Colonic mucosa (tissue), 4 donors: ENCODE measurements at places on chromosomes 16 and 17.

DNA sequence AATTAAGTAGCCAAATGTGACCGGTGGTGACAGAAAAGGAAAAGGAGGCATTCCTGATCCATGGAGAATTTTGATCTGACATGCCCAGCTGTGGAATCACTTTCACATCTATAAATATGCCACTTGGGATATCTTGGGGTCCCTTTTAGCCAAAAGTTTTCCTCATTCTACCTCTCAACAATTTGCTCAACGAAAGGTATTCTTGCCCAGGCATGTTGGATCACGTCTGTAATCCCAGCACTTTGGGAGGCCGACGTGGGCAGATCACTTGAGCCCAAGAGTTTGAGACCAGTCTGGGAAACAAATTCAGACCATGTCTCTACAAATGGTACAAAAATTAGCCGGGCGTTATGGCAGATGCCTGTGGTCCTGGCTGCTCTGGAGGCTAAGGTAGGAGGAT is 24.3 kb downstream of the LITAF start:
- no peak overlapping the region for H3K4me3 ChIP-seq
- H3K4me1 ChIP-seq = no peaks in the 10 kb centered on the region
- H3K27me3 ChIP-seq = no peaks in the 10 kb centered on the region
- no peak for DNase-seq
- no peak overlapping the region for H3K27ac ChIP-seq

DNA sequence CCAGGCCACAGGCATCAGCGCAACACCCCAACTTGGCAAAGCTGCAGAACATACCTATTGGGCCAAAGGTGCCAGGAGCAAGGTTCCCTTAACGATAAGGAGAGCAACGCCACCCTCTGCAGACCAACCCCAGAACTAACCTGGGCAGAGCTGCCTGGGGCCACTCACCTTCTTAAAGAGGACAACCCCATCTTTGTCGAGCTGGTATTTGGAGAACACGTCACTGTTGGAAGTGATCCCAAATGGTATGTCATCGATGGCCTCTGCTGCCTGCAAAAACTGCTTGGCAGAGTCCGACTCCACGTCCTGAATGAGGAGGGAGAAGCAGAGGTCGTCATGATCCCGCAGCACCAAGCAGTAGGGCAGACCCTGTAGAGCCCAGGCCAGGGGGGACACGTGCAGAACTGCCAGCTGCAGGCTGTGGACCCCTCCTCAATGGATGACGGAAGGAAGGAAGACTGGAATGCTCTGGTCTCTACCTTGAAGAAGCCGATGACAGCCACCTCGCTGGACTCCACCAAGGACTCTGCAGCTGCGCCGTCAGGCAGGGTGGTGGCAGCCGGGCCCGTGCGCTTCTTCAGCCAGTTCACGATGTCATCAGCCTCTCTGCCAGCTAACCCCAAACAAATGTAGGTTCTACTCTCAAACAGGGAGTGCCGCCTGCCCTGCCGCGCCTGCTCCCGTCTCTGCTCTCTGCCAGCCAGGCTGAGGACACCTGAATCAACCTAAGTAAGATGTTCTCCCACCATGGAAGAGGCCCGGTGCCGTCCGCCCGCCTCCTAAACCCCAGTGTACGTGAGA is 5.2 kb downstream of the P4HB start:
- H3K36me3 ChIP-seq = peaks cover 10% of the 10 kb centered on the region
- no peaks in the 10 kb centered on the region for H3K27me3 ChIP-seq
- DNase-seq = no peak
- peaks cover 15% of the 10 kb centered on the region for H3K4me1 ChIP-seq
- H3K27ac ChIP-seq = no peak overlapping the region
- H3K4me3 ChIP-seq = no peak overlapping the region

DNA sequence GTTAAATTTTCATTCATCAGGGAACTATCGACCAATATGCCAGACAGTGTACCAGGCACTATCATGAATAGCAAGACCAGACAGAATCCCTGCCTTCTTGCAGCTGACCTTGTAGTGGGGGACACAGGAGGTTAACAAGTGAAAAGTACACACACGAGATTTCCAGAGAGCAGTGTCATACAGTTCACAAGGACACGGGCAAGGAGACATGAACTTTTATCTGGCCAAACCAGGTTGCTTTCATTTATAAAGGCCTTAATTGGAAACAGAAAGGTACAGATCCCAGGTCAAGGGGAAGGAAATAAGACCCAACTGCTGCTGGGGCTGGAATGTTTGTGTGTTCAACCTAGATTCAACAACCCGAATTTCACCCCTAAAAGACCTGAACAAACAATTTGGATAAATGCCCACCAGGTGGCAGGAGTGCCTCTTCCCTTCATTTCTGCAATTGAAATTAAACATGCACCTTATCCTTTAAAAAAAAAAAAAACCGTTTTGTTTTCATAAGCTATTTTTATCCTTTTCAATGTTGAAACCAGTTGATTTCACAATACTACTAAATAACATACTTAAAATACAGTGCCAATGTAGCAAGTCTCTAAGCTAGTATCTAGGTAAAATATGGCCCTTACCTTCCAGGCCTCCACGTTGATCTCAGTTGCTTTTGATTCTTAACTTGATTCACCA is 65.9 kb downstream of the EMP2 start:
- no peak overlapping the region for H3K4me3 ChIP-seq
- H3K36me3 ChIP-seq = no peaks in the 10 kb centered on the region
- no peaks in the 10 kb centered on the region for H3K27me3 ChIP-seq

DNA sequence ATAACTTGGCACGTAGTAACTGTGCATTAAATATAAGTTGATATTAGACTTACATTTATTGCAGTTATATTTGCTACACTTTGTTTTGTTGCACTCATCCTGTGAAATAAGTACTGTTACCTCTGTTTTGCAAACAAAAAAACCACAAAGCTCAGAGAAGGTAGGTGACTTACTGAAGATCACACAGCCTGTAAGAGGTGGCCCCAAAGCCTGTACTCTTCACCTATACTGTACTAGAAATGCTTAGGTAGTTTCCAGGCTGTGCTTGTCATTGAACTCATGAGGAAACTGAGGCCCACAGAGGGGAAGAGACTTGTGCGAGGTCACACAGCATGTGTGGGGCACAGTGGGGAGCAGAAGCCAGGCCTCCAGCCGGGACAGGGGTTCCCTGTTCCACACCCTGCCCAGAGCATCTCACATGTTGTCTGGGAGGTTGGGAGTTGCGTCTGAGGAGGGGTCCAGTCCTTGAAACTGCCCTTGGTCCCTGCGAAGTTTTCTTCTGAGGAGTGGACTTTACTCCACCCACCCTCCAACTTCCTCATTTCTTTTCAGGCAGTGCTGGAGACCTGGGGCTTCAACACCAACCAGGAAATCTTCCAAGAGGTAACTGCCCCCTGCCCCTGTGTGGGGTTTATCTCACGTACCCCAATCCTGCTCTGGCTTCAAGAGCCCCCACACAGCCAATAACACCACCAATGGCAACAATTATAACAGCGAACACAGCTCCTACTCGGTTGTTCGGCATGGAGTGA is 13.0 kb downstream of the CETP start:
- no peak overlapping the region for H3K27ac ChIP-seq
- DNase-seq = no peak
- no peaks in the 10 kb centered on the region for H3K27me3 ChIP-seq
- H3K36me3 ChIP-seq = no peaks in the 10 kb centered on the region

GRCh38 chr16:54595621-54596020 is 309.0 kb upstream of the IRX3 start:
- DNase-seq = no peak
- no peak overlapping the region for H3K4me3 ChIP-seq
- no peaks in the 10 kb centered on the region for H3K27me3 ChIP-seq
- H3K27ac ChIP-seq = no peak overlapping the region
- H3K4me1 ChIP-seq = no peaks in the 10 kb centered on the region
- H3K36me3 ChIP-seq = no peaks in the 10 kb centered on the region

DNA sequence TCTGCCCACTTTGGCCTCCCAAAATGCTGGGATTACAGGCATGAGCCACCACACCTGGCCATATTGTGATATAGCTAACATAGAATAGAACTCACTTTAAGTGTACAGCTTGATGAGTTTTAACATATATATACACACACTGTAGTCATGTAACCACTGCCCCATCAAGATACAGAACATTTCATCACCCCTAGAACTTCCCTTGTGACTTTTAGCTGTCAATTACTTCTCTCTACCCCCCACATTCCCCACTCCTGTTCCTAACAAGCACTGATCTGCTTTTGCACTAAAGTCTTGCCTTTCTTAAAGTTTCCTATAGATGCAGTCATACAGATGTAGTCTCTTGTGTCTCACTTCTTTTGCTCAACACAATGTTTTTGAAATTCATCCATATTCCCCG is 93.1 kb downstream of the PITPNC1 start:
- H3K27me3 ChIP-seq = no peaks in the 10 kb centered on the region
- no peak for DNase-seq
- H3K4me3 ChIP-seq = no peak overlapping the region
- H3K27ac ChIP-seq = no peak overlapping the region
- H3K36me3 ChIP-seq = no peaks in the 10 kb centered on the region
- H3K4me1 ChIP-seq = no peaks in the 10 kb centered on the region

DNA sequence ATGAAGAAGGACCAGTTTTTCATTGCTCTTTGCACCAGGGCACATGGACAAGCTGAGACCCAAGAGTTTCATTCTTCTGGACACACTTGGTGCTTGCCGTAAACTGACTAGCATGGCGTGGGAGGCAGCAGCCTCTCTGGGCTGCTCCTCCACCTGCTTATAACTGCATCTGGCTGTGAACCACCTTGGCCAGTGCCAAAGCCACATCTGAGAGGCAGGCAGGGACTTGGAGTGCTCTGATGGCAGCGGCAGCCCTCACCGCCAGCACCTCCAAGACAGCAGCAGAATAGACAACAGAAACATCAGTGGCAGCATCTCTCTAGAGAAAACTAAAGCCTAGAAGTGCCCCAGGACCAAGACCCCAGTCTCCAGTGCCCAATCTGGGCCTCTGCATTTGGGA is 4.7 kb downstream of the KRT37 start:
- no peaks in the 10 kb centered on the region for H3K27me3 ChIP-seq
- no peaks in the 10 kb centered on the region for H3K36me3 ChIP-seq
- no peak overlapping the region for H3K4me3 ChIP-seq
- H3K27ac ChIP-seq = no peak overlapping the region
- H3K4me1 ChIP-seq = no peaks in the 10 kb centered on the region

DNA sequence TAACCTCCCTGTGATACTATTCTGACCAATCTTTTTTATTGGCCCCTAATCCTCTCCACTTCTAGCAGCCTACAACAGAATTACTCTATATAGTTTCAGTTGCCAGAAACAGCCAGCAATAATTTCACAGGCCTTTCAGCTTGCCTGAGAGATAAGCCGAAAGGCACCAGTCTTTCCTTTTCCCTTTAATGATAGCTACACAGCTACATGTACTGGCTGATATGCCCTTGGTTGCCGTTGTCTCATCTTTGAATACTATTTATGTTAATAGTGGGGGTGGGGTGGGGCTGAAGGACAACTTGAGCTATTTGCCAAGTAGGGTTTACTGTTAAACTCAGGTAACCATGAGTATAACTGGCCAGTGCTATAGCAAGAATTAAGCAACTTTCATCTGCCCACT is 35.8 kb upstream of the RASL10B start:
- no peaks in the 10 kb centered on the region for H3K27me3 ChIP-seq
- peaks cover 11% of the 10 kb centered on the region for H3K36me3 ChIP-seq
- no peak for DNase-seq
- no peak overlapping the region for H3K4me3 ChIP-seq

- H3K27me3 ChIP-seq = no peaks in the 10 kb centered on the region
- no peak overlapping the region for H3K27ac ChIP-seq
- H3K4me3 ChIP-seq = no peak overlapping the region
- H3K4me1 ChIP-seq = peaks cover 3% of the 10 kb centered on the region
Observed at GRCh38 chr16:46812781-46813540, 18.0 kb downstream of the C16orf87 start.

DNA sequence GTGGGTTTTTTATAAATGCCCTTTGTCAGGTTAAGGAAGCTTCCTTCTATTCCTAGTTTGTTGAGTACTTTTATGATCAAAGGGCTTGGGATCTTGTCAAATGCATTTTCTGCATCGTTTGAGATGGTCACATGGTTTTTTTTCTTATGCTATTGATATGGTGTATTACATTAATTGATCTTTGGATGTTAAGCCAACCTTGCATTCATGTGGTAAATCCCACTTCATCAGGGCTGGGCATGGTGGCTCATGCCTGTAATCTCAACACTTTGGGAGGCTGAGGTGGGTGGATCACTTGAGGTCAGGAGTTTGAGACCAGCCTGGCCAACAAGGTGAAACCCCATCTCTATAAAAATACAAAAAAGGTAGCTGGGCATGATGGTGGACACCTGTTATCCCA is 30.8 kb upstream of the ATP2A3 start:
- H3K36me3 ChIP-seq = no peaks in the 10 kb centered on the region
- H3K27ac ChIP-seq = no peak overlapping the region
- no peaks in the 10 kb centered on the region for H3K4me1 ChIP-seq

DNA sequence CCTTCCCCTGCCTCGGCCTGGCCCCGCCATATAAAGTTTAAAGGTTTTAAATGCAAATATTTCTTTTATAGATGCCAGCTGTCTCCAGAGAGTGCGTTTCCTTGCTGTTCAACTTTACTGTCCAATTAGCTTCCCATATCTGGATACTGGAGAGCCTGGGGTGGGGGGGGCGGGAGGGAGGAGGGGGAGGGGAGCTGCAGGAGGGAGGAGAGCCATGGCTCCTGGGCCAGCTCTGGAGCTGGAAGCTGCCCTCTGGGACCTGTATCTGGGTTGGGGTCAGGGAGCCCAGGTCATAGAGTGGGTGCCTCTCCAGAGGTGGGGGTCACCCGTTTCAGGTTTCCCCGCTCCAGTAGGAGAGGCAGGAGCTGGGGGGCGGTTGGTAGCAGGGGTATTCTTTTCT is 6.2 kb upstream of the GSE1 start:
- no peaks in the 10 kb centered on the region for H3K36me3 ChIP-seq
- no peaks in the 10 kb centered on the region for H3K27me3 ChIP-seq
- H3K27ac ChIP-seq = peak overlapping the region; percentile 66
- H3K4me1 ChIP-seq = peaks cover 29% of the 10 kb centered on the region
- DNase-seq = no peak
- H3K4me3 ChIP-seq = no peak overlapping the region

DNA sequence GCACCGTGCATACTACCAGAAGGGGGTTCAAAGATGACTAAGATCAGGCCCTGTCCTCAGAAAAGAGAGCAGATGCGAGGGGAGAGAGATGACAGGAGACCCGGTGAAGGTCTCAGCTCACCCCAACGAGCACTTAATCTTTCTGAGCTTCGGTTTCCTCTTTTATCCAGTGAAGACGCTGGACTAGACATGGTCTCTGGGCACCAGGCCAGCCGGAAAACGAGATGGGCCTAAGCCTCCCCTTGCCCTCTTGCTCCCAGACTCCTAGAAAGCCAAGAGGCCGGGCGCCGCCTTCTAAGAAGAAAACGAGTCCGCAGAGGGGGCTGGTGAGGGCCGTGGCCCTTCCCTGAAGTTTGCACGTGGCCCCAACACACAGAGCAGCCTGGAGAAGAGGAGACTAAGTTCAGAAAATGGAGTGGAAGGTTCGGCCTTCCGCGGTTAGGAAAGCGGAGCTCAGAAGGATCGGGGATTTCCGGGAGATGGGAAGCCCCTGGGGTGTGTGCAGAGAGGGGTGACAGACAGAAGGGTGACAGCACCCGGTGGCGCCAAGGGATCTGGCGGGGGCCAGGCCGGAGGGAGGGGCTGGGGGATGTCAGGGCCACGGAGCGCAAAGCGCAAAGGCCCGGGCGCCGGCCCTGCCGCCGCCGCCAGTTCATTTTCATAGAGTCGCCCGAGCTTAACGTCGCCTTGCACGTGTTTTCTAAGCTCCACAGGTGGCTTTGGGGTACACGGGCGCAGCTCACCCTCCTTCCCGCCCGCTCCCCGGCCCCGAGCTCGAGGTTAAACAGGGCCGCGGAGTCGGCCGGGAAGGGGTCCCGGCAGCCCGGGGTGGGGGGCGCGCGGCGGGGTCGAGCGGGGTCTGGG is 42.1 kb upstream of the BHLHA9 start:
- H3K27me3 ChIP-seq = no peaks in the 10 kb centered on the region
- H3K4me1 ChIP-seq = peaks cover 2% of the 10 kb centered on the region
- no peaks in the 10 kb centered on the region for H3K36me3 ChIP-seq
- DNase-seq = peak; percentile 74
- H3K4me3 ChIP-seq = peak overlapping the region; percentile 71
